Small intestine (tissue), 16 donors: ENCODE measurements at places on chromosomes 3 and 15. TPM values are rescaled to one million over a fixed set of nuclear protein-coding genes. Genes with fewer than 3 reads are reported as not detected.

GRCh38 chr3:59464187-59464586 lies 414.4 kb upstream of the CFAP20DC start:
- H3K36me3 ChIP-seq: no peaks in the 10 kb centered on the region
- no peaks in the 10 kb centered on the region for H3K27me3 ChIP-seq
- no peak for DNase-seq
- H3K27ac ChIP-seq: no peak overlapping the region
- no peak overlapping the region for H3K4me3 ChIP-seq

The SPINT1 gene
- polyA plus RNA-seq: 204 TPM

The NOX5 gene
- polyA plus RNA-seq: 0.04 TPM

DNA sequence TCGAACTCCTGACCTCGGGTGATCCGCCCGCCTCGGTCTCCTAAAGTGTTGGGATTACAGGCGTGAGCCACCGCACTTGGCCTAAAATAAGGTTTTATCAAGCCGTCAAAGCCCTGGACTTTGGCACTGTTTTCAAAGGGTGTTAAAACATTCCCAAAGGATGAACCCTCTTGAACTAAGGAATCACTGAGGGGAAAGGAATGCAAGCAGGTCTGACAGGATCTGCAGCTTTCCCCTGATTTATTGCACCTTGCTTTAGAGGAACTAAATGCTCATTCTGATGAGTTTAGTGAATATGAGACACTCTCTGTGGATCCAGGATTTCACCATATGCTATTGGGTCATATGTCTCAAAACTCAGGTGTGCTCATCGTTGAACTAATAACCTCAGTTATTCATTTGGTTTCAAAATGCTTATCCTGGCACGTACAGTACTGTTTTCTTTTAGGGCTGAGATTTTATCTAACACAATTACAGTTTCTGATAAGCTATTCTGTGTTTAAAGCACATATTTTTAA lies 63.0 kb upstream of the TSC22D2 start:
- no peaks in the 10 kb centered on the region for H3K4me1 ChIP-seq
- no peak overlapping the region for H3K27ac ChIP-seq
- no peaks in the 10 kb centered on the region for H3K27me3 ChIP-seq
- H3K36me3 ChIP-seq: no peaks in the 10 kb centered on the region
- DNase-seq: peak; percentile 97

DNA sequence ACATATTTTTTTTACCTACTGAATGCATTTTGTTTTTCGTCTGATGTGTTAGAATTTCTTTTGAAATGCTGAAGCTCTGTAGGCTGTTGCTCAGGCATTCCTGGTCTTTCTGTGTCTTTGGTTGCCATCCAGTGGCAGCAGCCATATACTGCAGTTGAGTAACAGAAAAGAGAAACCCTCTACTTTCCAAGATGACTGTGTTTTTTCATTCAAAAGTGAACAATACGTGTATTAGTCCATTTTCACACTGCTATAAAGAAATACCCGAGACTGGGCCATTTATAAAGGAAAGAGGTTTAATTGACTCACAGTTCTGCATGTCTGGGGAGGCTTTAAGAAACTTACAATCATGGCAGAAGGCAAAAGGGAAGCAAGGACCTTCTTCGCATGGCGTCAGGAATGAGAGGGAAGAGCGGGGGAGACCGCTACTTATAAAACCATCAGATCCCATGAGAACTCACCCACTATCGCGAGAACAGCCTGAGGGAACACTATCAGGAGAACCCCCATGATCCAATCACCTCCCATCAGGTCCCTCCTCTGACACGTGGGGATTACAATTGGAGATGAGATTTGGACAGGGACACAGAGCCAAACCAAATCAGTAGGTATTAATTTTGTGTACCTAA lies 4.7 kb upstream of the GOLGA8B start:
- DNase-seq: peak; percentile 57
- no peak overlapping the region for H3K27ac ChIP-seq
- no peaks in the 10 kb centered on the region for H3K4me1 ChIP-seq
- no peak overlapping the region for H3K4me3 ChIP-seq

- DNase-seq: no peak
- no peak overlapping the region for H3K4me3 ChIP-seq
- no peaks in the 10 kb centered on the region for H3K36me3 ChIP-seq
- H3K4me1 ChIP-seq: no peaks in the 10 kb centered on the region
- no peaks in the 10 kb centered on the region for H3K27me3 ChIP-seq
These were observed 689.6 kb upstream of the NECTIN3 start for GRCh38 chr3:110381992-110382391.

The REC114 gene
- polyA plus RNA-seq: not detected

The PCSK6 gene
- polyA plus RNA-seq: 0.67 TPM

GRCh38 chr3:37957539-37957936 lies 33.0 kb upstream of the VILL start:
- no peak overlapping the region for H3K4me3 ChIP-seq
- H3K4me1 ChIP-seq: peaks cover 11% of the 10 kb centered on the region
- DNase-seq: no peak
- H3K27me3 ChIP-seq: no peaks in the 10 kb centered on the region
- H3K27ac ChIP-seq: peak overlapping the region; percentile 31
- H3K36me3 ChIP-seq: no peaks in the 10 kb centered on the region
